Stimulated activated CD4-positive, alpha-beta T cell treated with anti-CD3 and anti-CD28 coated beads, Interleukin-15, amount 100 ng/mL, for 1 hour (primary cell): ENCODE measurements at places on chromosomes 7 and 10.

- no peak for DNase-seq
Observed at GRCh38 chr7:32916006-32916405, 24.4 kb upstream of the KBTBD2 start.

DNA sequence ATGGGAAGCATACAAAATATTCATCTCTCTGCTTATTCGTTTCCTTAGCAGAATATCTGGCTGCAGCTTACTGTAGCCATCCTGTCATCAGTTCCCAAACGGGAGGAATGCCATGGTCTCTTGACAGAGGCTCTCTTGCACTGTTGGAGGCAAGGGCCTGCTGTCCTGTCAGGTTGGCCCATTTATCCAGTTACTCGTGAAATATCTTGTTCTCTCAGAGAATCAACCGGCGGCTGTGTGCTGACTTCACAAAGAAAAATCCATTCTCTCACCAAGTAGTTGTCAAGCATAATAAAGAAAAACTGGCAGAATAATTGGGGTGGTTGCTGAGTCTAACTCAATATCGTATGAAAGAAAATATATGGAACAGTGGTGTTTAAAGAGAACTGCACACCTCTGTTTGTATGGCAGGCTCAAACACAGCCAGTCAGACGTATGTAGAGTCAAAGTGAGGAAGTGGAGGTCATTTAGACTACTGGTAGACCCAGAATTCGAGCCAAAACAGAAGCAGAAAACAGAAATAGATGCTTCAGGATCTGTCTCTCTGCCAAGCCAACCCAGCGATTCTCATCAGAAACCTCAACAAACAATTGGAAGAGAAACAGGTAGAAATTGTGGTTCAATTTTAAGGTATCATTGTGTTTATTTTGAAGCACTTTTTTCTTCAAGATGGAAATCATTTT, 349.2 kb upstream of the PRKCQ start:
- no peak for DNase-seq

- DNase-seq: no peak
Observed at GRCh38 chr7:118006979-118007378, 133.7 kb upstream of the CTTNBP2 start.

GRCh38 chr10:72228318-72228751, 12.3 kb upstream of the ASCC1 start:
- no peak for DNase-seq

- no peak for DNase-seq
Observed at GRCh38 chr10:71842422-71842821, 8.6 kb downstream of the PSAP start.

GRCh38 chr10:20855398-20856038, 41.6 kb downstream of the NEBL start:
- DNase-seq: no peak

GRCh38 chr7:126222782-126223181, 1030.0 kb downstream of the GRM8 start:
- no peak for DNase-seq

GRCh38 chr10:6588082-6588481, 8.0 kb upstream of the PRKCQ start:
- no peak for DNase-seq

- no peak for DNase-seq
Observed at GRCh38 chr7:127654404-127655394, 2.7 kb downstream of the SND1 start.

DNA sequence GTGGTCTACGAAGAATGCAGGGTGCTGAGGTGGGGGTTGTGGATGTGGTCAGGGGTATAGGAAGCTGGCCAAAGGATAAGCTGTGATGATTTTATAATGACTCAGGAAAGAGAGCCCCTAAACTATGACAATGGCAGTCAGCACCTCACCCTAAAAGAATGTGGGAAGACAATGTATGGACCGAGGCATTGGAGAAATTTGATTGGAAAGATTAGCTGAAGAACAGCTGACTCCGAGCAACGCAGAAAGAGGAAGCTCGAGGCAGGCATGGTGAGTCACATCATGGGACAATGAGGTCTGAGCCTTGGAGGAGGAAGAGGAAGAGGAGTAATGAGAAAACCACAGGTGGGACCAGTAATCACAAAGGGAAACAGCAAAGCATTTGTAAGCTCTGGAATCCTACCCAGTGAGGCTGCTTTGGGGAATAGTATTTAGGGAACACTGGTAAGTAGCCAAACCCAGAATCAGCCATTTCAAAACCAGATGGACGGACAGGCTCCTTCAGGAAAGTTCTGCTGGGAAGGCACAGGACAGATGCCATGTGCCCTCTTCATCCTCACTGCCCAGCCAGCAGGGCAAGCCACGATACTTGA, 295.4 kb downstream of the PRPF18 start:
- no peak for DNase-seq
